ENCODE measurements at places on chromosomes 2 and 18. TPM values are rescaled to one million over a fixed set of nuclear protein-coding genes. Genes with fewer than 3 reads are reported as not detected.

The ALPG gene
- 218 TPM for total RNA-seq

The COPS8 gene
- 175 TPM for total RNA-seq

The STRADB gene
- 285 TPM for total RNA-seq

The CNDP1 gene
- total RNA-seq = not detected

The ELOA2 gene
- not detected for total RNA-seq

The POTEC gene
- not detected for total RNA-seq

The ASPRV1 gene
- total RNA-seq = 0.55 TPM

Measured in G401 (cell line).